ENCODE measurements at places on chromosomes 3 and 15. TPM values are rescaled to one million over a fixed set of nuclear protein-coding genes. Genes with fewer than 3 reads are reported as not detected.

- H3K36me3 ChIP-seq: no peaks in the 10 kb centered on the region
- no peaks in the 10 kb centered on the region for H3K27me3 ChIP-seq
- H3K4me3 ChIP-seq: no peak overlapping the region
Measured at GRCh38 chr3:163946785-163947184, 1131.5 kb downstream of the SI start.

DNA sequence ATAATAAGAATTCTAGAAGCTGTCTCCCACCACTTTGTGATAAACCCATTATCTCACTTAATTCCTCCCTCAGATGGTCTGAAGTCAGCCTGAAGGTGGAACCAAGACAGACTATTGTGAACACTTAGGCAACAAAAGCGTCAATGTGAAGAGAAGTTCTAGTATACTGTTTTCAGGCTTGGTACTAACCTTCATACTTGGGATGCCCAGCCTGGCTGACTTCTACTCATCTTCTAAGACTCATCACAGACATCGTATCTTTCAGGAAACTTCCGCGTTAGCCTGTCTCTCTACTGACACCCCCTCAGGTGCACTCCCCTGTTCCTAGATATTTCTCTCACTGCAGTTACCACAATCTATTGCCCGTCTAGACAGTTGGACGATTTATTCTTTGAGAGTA, 201.2 kb downstream of the SATB1 start:
- H3K27me3 ChIP-seq: no peaks in the 10 kb centered on the region
- no peak for DNase-seq
- H3K4me3 ChIP-seq: no peak overlapping the region
- H3K27ac ChIP-seq: no peak overlapping the region

DNA sequence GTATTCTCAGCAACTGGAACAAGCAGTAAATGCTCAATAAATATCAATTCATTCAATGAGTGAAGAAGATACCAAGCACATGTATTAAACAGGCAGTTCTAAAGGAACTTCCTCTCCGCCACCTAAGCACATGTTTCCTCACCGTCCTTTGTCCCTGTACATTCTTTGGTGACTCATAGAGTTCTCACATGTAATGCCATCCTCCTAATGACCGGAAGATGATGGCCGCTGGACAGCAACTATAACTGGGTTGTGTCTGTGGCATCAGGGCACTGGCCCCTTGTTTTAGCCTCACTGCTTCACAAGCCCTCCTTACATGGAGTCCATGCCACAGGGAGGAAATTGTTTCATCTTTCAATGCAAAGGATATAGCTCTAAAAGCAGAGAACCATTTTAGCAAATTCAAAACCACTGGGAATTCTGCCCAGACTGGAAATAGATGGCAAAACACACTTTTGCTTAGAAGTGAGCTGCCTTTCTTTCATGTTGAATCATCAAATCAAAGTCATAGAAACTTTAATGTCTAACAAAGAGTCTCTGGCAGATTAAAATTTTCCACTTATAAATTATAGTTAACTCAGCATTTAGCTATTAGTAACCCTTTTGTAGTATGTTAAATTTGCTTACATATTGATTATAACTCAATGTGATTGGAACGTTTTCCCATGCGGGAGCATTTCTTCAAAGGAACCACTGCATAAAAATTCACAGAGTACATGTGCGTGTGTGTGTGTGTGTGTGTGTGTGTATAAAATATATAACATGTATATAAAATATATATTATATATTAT, 74.1 kb downstream of the GAP43 start:
- H3K27me3 ChIP-seq: no peaks in the 10 kb centered on the region
- H3K27ac ChIP-seq: no peak overlapping the region
- peaks cover 6% of the 10 kb centered on the region for H3K4me1 ChIP-seq
- no peaks in the 10 kb centered on the region for H3K36me3 ChIP-seq
- H3K4me3 ChIP-seq: no peak overlapping the region

DNA sequence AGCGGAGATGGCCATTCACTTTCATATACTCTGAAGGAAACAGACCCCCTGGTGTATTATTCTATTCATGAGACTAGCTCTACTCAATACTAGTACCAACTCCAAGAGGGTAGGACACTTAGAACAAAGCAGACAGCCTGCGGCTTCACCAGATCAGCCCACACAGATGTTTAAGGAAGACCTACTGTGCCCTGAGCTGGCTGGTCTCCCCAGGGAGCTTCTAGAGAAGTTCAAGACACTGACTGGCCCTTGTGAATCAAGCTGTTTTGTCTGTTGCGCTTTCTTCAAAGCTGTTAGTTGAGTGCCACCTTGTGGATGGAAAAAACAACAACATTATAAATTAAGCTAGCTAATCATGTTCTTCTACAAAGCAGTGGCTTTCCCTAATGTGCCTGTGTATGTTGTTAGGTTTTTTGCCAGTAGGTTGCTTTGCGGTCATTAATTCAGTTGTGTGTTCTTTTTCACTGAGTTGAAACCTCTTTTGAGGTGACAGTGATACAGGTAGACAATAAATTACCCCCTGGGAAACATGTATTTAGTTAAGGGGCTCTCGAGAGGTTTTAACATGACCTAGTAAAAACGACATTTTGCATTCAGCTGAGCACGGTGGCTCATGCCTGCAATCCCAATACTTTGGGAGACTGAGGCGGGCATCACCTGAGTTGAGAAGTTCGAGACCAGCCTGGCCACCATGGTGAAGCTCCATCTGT, 64.2 kb upstream of the MYZAP start:
- peaks cover 17% of the 10 kb centered on the region for H3K4me1 ChIP-seq
- no peak overlapping the region for H3K4me3 ChIP-seq
- H3K27me3 ChIP-seq: no peaks in the 10 kb centered on the region
- no peak for DNase-seq

- no peak overlapping the region for H3K4me3 ChIP-seq
- no peak for DNase-seq
- peaks cover 27% of the 10 kb centered on the region for H3K36me3 ChIP-seq
- H3K4me1 ChIP-seq: no peaks in the 10 kb centered on the region
Measured at GRCh38 chr3:111936191-111936841, 42.5 kb upstream of the ABHD10 start.

The ALDH1A2 gene
- 38.7 TPM for total RNA-seq

DNA sequence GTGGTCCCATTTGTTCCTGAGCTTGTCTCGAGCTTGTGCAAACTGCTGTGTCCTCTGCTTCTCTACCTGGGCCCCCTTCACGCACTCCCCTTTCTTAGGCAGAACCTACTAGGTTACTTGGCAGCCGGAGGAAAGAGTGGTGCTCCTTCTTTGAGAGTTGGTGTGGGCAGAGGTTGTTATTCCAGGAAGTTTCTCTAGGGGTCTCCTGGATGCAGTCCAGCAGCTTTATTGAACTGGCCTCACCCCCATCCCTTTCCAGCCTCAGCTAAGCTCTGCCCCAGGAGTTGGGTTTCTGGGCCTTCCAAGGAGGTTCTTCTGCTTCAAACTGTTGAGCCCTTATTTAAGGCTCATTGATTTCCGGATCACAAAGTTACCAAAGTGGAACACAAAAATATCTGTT, 103.2 kb downstream of the C3orf70 start:
- H3K27ac ChIP-seq: no peak overlapping the region
- DNase-seq: no peak
- no peaks in the 10 kb centered on the region for H3K27me3 ChIP-seq

The ADGRG7 gene
- not detected for total RNA-seq

The KLHL40 gene
- total RNA-seq: 0.15 TPM

The MUSTN1 gene
- total RNA-seq: 43.8 TPM

The SLC22A13 gene
- total RNA-seq: not detected

The IL16 gene
- 3.9 TPM for total RNA-seq
